Neural progenitor cell (in vitro differentiated cells): ENCODE measurements at places on chromosomes 12 and 14. TPM values are rescaled to one million over a fixed set of nuclear protein-coding genes. Genes with fewer than 3 reads are reported as not detected.

The LIMA1 gene
- 19.1 and 25.0 TPM in 2 replicates for total RNA-seq

The HOXC6 gene
- total RNA-seq = not detected in 2 replicates

The NACA gene
- total RNA-seq = 1,855 and 2,450 TPM in 2 replicates

GRCh38 chr14:48814562-48814961 is 771.6 kb downstream of the RPS29 start:
- H3K27me3 ChIP-seq = no peaks in the 10 kb centered on the region
- H3K4me1 ChIP-seq = no peaks in the 10 kb centered on the region
- H3K27ac ChIP-seq = no peak overlapping the region
- H3K4me3 ChIP-seq = no peak overlapping the region
- no peak for DNase-seq
- no peaks in the 10 kb centered on the region for H3K36me3 ChIP-seq

DNA sequence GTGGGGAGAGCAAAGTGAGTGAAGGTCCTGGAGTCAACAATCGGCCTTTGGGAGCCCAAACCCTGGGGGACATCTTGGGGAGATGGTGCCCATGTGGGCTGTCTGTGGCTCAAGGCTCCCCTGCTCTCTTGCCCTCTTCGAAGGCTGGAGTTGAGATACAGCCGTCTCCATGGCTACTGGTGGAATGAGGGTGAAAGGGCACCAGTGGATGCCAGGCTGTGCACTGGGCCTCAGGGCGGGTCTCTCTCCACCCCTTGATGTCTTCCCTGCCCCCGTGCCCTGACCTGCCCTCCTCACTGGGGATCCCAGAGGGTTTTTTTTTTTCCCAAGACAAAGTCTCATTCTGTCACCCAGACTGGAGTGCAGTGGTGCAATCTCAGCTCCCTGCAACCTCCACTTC is 2.0 kb upstream of the ANKRD9 start:
- H3K4me1 ChIP-seq = peaks cover 4% of the 10 kb centered on the region
- no peak overlapping the region for H3K4me3 ChIP-seq
- no peaks in the 10 kb centered on the region for H3K27me3 ChIP-seq
- DNase-seq = no peak
- no peaks in the 10 kb centered on the region for H3K36me3 ChIP-seq
- H3K27ac ChIP-seq = no peak overlapping the region

DNA sequence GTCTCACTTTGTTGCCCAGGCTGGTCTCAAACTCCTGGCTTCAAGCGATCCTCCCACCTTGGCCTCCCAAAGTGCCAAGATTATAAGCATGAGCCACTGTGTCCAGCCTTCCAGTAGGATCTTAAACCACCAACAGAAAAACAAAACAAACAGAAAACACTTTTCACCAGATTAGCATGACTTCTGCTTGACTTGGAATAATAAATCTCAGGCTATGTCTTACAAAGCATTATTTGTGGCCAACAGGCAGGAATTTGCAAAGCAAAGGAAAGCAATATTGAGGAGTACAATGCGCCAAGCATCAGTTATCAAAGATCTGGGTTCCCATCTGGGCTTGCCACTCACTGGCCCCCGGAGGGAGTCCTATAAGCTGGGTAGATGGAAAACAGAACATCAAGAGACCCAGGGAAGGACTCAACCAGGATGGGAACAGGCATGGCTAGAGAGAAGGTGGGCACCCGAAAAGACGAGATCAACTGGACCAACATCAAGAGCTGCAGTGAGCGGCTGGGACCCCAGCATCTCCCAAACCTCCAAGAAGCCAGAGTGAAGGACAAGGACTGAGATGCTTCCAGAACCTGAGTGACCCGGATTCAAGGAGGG is 101.2 kb downstream of the TMEM30B start:
- no peak overlapping the region for H3K4me3 ChIP-seq
- DNase-seq = no peak
- no peaks in the 10 kb centered on the region for H3K36me3 ChIP-seq
- H3K27me3 ChIP-seq = no peaks in the 10 kb centered on the region
- peaks cover 5% of the 10 kb centered on the region for H3K4me1 ChIP-seq
- no peak overlapping the region for H3K27ac ChIP-seq

DNA sequence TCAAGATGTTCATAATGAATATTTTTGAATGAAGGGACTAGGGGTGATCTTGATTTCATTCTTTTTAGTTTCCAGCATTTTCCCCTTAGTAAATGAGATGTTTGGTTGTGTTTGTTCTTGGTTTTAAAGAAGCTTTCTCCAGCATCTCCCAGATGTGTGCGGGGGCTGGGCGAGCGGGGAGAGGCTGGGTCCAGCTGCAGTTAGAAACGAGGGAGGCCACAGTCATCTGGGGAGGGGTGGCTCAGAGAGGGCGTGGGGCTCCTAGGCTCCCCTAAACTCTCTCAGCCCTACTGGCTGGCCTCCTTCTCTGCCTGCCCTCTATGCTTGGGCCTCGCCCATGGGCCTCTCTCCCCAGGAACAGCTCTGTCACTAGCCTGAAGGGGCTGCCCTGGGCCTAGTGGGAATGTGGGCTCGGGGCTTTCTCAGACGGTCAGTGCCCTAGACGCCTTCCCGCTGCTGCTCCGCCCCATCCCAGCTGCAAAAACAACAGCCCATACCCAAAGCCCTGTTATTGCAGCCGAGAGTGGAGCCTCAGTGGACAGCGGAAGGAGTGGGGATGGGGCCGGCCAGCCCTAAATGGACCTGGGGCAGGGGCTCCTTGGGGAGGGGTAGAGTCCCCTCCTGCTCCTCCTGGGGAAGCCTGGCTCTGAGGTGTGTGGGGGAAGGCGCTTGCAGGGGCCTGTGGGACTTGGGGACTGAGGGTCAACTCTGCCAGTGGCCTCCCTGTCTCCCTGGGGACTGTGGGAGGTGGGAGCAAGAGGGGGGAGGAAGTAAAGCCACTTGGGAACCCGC is 18.3 kb upstream of the EIF2B2 start:
- peaks cover 25% of the 10 kb centered on the region for H3K27me3 ChIP-seq
- peak; percentile 41 for DNase-seq

DNA sequence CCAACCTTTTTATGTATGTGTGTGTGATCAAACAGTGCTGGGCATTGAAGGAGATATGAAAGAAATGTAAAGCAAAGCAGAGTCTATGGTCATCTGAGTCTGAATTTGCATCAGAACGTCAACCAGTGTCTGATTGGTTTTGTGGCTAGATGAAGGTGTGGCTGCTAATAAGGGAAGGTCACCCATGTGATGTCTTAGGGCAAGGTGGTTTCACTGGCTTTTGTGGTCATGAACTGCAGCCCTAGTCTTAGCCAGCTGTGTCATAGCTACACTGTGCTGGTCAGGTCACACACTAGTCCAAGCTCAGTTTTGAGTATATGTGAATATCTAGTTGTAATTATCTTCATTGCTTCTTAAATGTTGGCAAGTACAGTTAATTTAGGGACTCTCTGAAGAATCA is 105.8 kb downstream of the TGFB3 start:
- H3K36me3 ChIP-seq = no peaks in the 10 kb centered on the region
- no peak for DNase-seq
- no peak overlapping the region for H3K27ac ChIP-seq
- no peak overlapping the region for H3K4me3 ChIP-seq
- no peaks in the 10 kb centered on the region for H3K27me3 ChIP-seq

GRCh38 chr14:38053666-38054065 is 154.0 kb upstream of the SSTR1 start:
- H3K36me3 ChIP-seq = no peaks in the 10 kb centered on the region
- no peaks in the 10 kb centered on the region for H3K27me3 ChIP-seq
- no peak overlapping the region for H3K27ac ChIP-seq
- DNase-seq = no peak

DNA sequence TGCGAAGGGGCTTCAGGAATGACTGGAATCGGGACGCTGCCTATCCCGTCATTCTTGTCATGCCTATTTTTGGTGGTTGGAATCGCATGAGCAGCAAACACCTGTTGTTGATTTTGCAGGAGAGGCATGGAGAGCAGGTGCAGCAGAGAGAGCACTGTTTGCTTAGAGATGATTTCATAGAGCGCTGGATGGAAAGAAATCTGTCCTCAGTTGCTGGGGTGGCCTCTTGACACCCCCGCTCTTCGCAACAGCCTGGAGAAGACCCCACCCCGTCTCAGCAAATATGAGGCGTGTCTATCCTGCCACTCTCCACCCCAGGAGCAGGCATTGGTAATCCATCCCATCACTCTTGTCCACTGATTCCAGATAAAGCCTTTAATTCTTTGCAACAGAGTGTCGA is 19.3 kb upstream of the NCOR2 start:
- no peaks in the 10 kb centered on the region for H3K4me1 ChIP-seq
- DNase-seq = no peak
- H3K4me3 ChIP-seq = no peak overlapping the region
- H3K27ac ChIP-seq = no peak overlapping the region
- no peaks in the 10 kb centered on the region for H3K27me3 ChIP-seq

DNA sequence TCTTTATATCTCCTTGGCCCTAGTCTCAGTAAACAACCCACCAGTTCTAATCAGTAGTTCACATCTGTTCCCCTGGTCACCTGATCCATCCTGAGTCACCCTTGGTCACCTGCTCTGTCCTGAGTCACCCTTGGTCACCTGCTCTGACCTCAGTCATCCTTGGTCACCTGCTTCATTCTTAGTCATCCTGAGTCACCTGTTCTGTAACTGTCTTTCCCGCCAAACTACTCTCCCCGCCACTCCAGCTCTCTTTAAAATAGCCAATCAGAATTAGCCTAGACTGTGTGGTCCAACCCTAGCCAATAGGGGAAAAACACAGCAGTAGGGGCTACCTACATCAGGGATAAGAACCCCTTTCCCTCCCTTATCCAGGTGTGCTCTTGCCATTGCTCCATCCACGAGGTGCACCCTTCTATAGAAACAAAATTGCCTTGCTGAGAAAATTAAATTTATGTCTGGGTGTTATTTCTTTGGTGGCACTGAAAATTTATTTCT is 245.4 kb upstream of the DIO3 start:
- H3K4me3 ChIP-seq = no peak overlapping the region
- H3K27ac ChIP-seq = no peak overlapping the region
- DNase-seq = no peak
- H3K4me1 ChIP-seq = no peaks in the 10 kb centered on the region

DNA sequence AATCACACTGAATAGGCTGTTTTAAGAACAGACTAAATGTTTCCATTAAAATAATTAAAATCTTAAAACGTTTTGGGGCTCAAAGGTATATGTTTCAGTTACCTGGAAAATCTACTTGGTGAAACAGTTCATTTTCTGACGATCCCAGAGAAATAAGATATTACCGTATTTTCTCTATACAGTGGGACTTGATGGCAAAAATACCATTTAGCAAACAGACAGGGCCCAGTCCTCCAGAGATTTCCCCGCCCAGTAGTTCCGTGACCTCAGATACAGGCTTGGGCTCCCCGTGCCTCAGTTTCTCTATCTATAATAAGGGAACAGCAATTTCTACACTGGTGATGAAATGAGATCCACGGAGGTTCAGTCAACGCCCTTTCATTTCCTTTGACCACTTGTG is 304.4 kb downstream of the VRK1 start:
- no peaks in the 10 kb centered on the region for H3K27me3 ChIP-seq
- H3K4me3 ChIP-seq = no peak overlapping the region
- H3K27ac ChIP-seq = no peak overlapping the region
- DNase-seq = no peak
- H3K36me3 ChIP-seq = no peaks in the 10 kb centered on the region

- no peak overlapping the region for H3K4me3 ChIP-seq
- peaks cover 6% of the 10 kb centered on the region for H3K4me1 ChIP-seq
- DNase-seq = no peak
- H3K36me3 ChIP-seq = no peaks in the 10 kb centered on the region
- no peak overlapping the region for H3K27ac ChIP-seq
Observed at GRCh38 chr14:36996133-36996856, 176.1 kb downstream of the SLC25A21 start.

DNA sequence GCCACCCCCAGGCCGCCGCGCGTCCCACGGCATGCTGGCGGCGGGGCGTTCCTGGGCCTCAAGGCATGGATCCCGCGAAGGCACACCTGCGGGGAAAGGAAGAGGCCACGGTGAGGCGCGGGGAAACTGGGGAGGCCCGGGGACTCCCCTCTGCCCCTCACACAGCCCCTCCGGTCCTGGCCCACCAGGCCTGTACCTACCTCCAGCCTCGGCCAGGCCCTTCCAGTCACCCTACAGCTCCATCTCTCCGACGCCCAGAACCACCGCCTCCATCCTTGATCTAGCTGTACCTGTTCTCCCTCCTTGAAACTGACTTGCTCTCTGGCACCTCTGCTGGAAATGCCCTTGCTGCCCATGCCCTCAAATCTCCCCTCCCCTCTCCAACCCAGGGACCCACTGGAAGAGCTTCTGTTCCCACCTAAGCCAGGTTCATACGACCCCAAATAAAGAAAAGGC is 1.7 kb downstream of the ANKRD9 start:
- peaks cover 4% of the 10 kb centered on the region for H3K4me1 ChIP-seq
- DNase-seq = no peak
- H3K27me3 ChIP-seq = no peaks in the 10 kb centered on the region

GRCh38 chr12:107007411-107007810 is 20.5 kb upstream of the MTERF2 start:
- no peak for DNase-seq
- H3K27ac ChIP-seq = no peak overlapping the region
- H3K36me3 ChIP-seq = no peaks in the 10 kb centered on the region

GRCh38 chr14:72565917-72566316 is 328.0 kb downstream of the DPF3 start:
- peak; percentile 32 for DNase-seq
- no peaks in the 10 kb centered on the region for H3K36me3 ChIP-seq
- no peaks in the 10 kb centered on the region for H3K4me1 ChIP-seq
- H3K27me3 ChIP-seq = no peaks in the 10 kb centered on the region
- H3K27ac ChIP-seq = no peak overlapping the region

- DNase-seq = peak; percentile 81
- peaks cover 100% of the 10 kb centered on the region for H3K27me3 ChIP-seq
- peaks cover 24% of the 10 kb centered on the region for H3K4me1 ChIP-seq
- H3K27ac ChIP-seq = no peak overlapping the region
- no peaks in the 10 kb centered on the region for H3K36me3 ChIP-seq
Observed at GRCh38 chr14:37597538-37597913, 2.1 kb downstream of the TTC6 start.

- no peak overlapping the region for H3K4me3 ChIP-seq
- peaks cover 11% of the 10 kb centered on the region for H3K36me3 ChIP-seq
- no peaks in the 10 kb centered on the region for H3K4me1 ChIP-seq
- no peaks in the 10 kb centered on the region for H3K27me3 ChIP-seq
- no peak for DNase-seq
- H3K27ac ChIP-seq = no peak overlapping the region
Observed at GRCh38 chr12:105220150-105220928, 15.6 kb downstream of the APPL2 start.

DNA sequence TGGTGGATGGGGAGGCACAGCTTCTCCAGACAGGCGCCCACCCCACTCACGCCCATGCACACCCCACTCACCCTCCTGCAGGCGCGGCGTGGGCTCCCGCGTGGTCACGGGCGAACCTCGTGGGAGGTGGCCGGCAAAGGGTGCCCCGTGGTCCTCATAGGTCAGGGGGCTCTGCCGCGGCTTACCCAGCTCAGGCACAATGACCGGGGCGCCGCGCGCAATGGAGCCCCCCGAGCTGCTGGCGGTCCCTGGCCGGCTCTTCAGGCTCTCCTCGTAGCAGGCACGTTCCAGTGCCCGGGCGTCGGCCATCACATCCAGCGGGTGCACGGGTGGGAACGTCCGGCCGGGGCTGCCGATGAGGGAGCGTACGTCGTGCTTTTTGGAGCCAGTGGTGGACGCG is 49.6 kb downstream of the RFLNA start:
- H3K27me3 ChIP-seq = no peaks in the 10 kb centered on the region
- H3K36me3 ChIP-seq = no peaks in the 10 kb centered on the region
- H3K4me3 ChIP-seq = no peak overlapping the region

GRCh38 chr14:95185033-95185766 is 27.9 kb upstream of the DICER1 start:
- H3K4me1 ChIP-seq = peaks cover 9% of the 10 kb centered on the region
- DNase-seq = no peak
- H3K27me3 ChIP-seq = no peaks in the 10 kb centered on the region
- H3K27ac ChIP-seq = no peak overlapping the region
- no peak overlapping the region for H3K4me3 ChIP-seq
- H3K36me3 ChIP-seq = no peaks in the 10 kb centered on the region
